ENCODE measurements at places on chromosomes 2 and 18.

DNA sequence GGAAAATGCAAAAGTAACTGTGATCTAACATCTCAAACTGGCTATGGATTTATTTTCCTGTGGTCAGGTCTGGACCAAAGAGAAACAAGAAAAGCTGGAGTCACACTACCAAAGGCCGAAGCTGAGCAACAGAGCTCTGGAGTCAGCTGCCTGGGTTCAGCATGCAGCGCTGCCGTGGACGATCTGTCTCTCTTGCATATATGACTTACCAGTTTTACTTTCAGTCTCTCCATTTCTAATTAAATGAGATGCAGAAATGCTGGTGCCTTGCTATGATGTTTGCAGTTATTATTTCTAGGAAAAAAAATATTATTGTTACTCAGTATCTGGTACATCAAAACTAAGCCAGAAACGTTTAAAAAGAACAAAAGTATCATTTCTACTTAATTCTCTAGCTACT is 813.2 kb downstream of the RNF144A start:
- DNase-seq: peak; percentile 18

GRCh38 chr18:53567929-53568574 is 656.4 kb downstream of the MBD2 start:
- no peak for DNase-seq

- no peak for DNase-seq
Measured at GRCh38 chr18:61034580-61034979, 298.6 kb upstream of the CDH20 start.

- no peak for DNase-seq
Measured at GRCh38 chr2:232321817-232322559, 56.6 kb upstream of the ALPP start.

- DNase-seq: no peak
Measured at GRCh38 chr2:26807788-26808460, 22.1 kb downstream of the CENPA start.

- DNase-seq: no peak
Measured at GRCh38 chr18:29080946-29081345, 904.0 kb upstream of the CDH2 start.

- no peak for DNase-seq
Measured at GRCh38 chr2:40448476-40449079, 3.3 kb downstream of the SLC8A1 start.

DNA sequence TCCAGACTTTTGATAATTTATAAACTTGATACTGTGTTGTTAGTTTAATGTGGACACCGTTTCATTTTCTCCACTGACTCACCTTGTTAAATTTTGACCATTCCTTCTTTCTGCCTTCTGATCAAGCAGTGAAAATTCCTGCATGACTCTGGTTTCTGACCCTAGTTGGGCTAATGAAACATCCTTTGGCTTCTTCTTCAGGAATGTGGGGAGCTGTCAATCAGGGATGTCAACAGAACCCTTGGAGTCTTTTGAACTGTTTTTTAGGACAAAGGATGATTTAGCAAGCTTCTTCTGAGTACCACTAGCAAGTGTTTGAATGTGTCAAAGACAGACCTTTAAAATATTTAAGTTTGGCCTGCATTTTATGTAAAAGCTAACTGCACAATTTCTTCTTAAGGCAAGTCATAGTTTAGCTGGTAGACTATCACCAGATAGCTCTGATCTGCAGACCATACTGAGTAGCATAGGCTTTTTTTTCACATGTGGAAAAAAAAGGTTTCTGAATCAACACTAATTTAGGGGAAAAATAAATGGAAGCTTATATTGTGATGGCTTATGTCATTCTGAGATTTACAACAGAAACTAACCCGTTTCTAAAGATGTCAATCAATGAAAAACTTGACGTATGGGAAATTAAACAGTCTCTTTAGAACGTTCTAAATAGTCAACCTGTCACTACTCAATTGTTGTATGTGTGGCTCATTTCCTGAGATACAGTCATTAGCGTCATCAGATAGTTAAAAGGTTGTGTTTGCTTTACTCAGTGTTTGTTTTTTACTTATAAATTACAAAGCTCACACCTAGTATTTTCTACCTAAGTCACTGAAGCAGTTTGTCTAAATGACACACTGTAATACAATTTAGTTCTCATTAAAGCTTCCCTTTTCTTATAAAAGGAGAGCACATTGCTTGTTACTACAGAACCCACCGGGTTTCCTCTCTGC is 311.4 kb downstream of the PTPRM start:
- no peak for DNase-seq
